ENCODE measurements at places on chromosomes 4 and X.

- no peak for DNase-seq
Observed at GRCh38 chr4:182139491-182139890, 103.7 kb upstream of the TENM3 start.

GRCh38 chrX:23884427-23885024 is 23.2 kb downstream of the APOO start:
- DNase-seq, result no peak

DNA sequence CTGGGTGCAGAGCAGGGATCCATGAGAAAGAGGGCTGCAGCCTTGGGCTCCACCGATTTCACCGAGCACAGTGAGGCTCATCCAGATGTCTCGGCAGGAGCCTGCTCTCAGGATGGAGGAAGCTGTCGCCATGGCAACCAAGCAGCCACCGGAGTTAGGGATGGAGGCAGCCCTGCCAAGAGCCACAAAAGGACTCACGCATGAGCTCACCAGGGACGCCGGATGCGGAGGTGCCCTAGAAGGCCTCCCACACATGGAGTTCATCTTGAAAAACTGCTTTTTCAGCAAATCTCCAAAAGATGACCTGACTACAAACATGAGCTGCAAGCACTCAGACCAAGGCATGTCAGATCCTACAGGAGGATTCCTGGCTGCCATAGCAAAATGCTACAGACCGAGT is 90.7 kb downstream of the WFS1 start:
- no peak for DNase-seq

- no peak for DNase-seq
Observed at GRCh38 chr4:9943761-9944160, 77.5 kb downstream of the SLC2A9 start.

- DNase-seq, result no peak
Observed at GRCh38 chr4:37584493-37585060, 101.6 kb downstream of the RELL1 start.

GRCh38 chr4:42594888-42595287 is 62.0 kb downstream of the ATP8A1 start:
- DNase-seq, result no peak

- DNase-seq, result no peak
Observed at GRCh38 chr4:101307899-101308298, 39.4 kb downstream of the PPP3CA start.

DNA sequence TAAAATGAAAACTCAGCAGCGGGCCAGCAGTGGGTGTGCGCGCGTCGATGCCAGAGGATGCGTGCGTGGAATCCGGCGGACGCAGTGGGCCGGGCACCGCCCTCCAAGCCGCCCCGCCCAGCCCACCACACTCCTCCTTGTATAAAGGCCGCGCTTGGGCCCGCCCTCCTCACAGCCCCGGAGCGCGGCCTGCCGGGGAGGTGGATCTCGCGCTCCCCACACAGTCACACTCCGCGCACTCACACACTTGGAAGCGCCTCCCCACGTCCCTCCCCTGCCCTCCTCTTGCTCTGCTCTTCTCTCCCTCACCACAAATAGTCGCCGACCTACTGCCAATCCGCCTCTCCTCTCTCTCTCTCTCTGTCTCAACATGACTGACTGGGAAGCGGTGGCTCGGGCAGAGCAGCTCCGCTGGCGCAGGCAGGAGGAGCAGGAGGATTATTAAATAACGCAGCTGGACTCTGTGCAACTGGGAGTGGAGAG is at the start of gene CCSER1:
Gene CCSER1, plus strand, starts transcription at position 172 of the 483 bp plus-strand sequence.
- DNase-seq, result no peak

- no peak for DNase-seq
Observed at GRCh38 chrX:77949840-77950239, 19.6 kb downstream of the PGAM4 start.
